ENCODE measurements at places on chromosomes 12 and 14.

DNA sequence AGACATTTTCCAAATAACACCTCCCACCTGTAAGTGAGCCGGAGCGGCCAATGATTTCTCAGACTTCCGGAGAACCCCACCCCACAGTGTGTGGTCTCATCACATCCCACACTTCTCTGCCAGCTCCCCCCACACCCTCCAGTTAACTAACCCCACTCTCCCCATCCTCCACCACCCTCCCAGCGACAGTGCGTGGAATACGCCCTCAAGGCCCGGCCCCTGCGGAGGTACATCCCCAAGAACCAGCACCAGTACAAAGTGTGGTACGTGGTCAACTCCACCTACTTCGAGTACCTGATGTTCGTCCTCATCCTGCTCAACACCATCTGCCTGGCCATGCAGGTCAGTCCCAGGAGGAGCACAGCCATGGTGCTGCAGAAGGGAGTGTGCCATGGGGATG lies 184.4 kb upstream of the FKBP4 start:
- DNase-seq, result no peak

DNA sequence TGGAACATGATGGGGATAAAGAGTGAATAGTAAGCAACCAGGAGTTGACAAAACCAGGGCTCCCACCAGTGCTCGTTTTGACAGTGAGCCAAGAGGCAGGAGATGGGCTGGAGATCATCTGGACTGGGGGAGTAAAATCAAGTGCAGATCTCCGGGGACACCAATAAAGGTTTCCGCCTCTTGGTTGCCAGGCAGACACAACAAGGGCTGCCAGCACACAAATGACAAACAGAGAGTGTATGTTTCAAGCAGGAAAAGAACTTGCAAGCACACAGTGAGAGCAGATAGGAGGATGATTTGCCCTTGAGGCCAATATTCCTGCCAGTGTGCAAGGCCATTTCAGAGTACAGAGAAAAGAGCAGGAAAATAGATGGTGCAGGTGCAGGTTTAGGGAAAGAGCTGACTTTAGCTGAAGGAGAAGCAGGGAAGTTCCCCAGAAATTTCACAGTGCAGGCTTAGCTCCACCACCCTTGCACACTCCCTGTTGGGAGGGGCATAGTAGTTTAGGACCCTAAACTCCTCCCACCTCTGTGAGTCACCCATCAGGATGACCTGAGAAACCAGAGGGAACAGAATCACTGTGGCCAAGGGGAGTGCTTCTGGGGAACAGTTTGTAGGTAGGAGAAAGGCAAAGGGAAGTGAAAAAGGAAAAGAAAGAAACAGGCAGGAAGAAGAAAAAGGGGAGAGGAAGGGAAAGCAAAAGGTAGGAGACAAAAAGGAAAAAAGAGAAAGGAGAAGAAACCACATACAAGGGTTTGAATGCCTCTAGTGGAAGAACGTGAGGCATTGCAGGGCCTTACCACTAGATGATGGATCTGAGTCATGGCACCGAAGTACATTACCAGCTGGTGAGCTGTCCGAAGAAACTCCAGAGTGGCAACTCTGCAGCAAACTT lies 404.4 kb downstream of the SLC6A15 start:
- peak; percentile 35 for DNase-seq

GRCh38 chr14:23577004-23577681 lies 1.4 kb downstream of the JPH4 start:
- peak; percentile 49 for DNase-seq

DNA sequence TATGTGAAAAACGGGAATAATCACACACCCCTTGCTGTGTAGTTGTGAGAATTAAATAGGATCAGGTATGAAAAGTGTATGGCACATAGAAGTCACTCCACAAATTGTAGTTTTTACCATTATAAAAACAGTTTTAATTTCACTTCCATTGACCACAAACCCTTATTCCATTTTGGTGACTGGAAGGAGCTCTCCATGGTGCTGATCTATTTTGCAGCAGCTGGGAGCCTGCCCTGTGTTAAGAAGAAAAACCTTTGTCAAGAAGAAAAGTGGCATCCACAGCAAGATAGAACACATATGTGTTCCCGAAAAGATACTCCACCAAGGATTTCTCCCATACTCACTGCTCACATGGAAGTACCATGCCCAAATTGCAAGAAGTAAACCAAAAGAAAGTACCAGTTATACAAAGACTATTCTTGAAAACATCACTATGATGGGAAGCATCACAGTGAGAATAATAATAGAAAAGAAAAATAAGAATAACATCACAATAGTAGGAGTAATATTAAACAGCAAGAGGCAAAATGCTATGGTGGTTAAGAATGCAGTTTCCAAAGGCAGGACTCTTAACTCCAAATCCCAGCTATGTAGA lies 58.7 kb downstream of the TUNAR start:
- DNase-seq, result no peak

- DNase-seq, result no peak
Measured at GRCh38 chr14:75769047-75769685, 108.1 kb downstream of the TTLL5 start.

DNA sequence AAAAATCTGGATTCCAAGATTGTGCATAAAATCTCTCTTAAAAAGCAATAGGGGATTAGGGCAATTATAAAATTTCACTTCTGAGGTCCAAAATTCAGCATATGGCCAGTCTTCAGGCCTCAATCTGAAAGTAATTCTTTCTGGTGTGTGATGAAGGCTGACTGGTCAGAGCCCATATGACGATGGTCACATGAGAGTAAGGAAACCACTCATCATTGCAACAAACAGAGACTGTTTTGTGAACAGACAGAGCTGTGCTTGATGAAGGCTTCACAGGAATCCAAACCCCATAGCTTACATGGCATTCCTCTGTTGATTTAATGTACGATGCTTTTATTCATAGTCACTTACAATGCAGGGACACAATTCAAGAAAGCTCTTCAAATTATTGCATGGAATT lies 238.1 kb downstream of the APAF1 start:
- no peak for DNase-seq

DNA sequence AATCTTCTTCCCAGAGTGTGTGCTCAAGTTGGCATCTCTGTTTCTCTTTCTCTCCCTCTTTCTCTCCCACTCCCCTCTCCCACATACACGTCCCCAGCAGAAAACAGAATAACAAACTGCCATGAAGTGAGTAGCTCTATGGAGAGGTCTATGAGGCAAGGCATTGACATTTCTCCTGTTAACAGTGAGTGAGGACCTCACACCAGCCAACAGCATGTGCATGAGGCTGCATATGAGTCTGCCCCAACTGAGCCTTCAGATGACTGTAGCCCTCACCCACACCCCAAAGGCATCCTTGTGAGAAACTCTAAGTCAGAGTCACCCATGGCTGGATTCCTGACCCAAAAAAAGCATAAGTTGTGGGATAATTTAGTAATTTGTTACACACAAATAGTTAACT lies 50.4 kb downstream of the MAGOHB start:
- DNase-seq, result no peak

DNA sequence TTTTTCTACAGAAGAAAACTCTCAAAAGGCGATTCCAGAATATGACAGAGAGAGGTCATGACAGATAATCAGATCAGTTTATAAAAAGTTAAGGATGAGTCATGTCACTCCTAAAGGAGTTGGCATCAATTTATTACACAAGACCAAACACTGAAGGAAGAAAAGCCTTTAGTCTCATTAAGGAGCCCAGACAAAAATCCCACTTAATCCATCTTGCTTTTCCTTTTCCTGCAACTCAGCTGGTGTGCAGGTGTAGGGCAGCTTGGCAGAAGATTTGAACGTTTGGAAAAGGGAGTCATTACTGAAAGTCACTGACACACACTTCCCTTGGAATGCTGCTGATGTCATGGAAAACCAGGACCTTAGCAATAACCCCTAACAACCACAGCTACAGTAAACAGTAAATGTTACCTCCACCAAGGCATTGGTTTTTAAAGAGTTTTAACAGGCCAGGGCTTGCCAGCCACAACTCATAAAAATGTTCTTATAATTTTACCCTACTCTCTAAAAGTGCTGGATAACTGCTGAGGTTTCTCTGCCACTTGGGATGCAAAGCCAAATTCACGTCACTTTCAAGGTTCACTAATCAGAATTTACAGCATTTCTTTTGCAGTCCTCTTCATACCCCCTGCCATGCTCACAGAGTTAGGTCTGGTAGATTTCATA lies 320.6 kb downstream of the RAD51B start:
- DNase-seq, result peak; percentile 21

DNA sequence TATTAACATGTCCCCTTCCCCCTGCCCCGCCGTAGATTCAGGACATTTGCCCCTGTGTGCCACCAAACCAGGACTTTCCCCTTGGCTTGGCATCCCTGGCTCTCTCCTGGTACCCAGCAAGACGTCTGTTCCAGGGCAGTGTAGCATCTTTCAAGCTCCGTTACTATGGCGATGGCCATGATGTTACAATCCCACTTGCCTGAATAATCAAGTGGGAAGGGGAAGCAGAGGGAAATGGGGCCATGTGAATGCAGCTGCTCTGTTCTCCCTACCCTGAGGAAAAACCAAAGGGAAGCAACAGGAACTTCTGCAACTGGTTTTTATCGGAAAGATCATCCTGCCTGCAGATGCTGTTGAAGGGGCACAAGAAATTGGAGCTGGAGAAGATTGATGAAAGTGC lies 28.9 kb downstream of the HRK start:
- no peak for DNase-seq
